Heart left ventricle (tissue), 16 donors: ENCODE measurements at places on chromosomes 6 and 20.

DNA sequence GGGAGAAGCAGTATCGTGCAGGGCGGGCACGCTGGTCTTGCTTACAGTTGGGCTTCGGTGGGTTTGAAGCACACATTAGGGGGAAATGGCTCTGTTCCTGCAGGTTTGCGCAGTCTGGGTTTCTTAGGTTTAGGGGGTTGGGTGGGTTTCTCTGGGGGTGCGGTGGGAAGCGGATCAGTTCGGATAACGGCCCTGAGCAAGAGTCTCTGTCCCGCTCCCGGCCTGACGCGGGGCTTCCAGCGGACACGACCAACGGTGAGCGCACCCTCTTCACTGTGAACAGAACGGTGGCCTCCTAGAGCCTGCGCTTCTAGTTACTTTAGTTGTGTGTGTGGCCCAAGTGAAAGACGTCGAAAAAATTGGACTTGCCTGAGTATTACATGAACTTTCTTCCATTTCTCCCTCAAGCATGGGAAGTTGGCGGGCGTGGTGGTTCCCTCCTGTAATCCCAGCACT lies 635 bp upstream of the ELOVL2 start:
- no peak for DNase-seq

GRCh38 chr6:120648713-120649112 lies 685.6 kb downstream of the TBC1D32 start:
- DNase-seq = no peak

GRCh38 chr6:7786214-7786661 lies 60.3 kb downstream of the BMP6 start:
- DNase-seq = no peak

DNA sequence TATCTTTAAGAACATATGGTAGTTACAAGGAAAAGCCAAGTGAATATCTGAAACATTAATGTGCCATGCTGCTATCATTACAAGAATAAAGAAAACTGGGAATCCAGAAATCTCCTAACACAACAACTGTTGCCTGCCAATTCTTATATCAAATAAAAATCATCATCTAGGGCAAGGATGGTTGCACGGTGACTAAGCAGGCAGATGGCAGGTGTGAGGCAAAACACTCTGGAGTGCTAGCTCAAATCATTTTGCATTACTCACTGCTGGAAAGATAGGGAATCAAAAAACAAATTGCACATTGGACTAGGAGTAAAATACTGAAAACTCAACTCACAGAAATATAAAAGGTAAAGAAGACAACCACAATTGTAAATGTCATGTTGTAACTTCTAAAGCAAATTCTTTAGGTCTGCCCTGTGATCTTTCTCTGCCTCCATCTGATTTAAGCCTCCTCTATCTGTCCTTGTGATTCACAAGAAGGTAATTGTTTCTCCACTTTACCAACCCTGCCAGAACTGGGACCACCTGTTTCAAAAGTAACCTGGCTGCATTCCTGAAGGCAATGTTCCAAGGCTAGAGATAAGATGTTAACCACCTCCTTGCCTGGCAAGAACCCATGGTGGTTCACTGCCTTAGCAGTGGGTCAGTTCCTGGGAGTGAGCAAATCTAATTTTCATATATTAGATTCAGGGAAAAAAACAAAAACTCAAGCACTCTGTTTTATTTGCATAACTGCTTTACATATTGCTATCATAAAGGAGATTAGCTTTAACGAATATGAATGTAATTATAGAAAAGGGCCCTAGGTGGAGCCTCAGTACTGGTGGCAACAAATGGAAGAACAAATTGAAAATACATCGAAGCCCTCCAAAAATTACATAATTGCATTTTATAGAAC lies 33.1 kb upstream of the LCA5 start:
- DNase-seq = no peak

GRCh38 chr20:1757606-1758512 lies 100.3 kb upstream of the SIRPG start:
- no peak for DNase-seq

DNA sequence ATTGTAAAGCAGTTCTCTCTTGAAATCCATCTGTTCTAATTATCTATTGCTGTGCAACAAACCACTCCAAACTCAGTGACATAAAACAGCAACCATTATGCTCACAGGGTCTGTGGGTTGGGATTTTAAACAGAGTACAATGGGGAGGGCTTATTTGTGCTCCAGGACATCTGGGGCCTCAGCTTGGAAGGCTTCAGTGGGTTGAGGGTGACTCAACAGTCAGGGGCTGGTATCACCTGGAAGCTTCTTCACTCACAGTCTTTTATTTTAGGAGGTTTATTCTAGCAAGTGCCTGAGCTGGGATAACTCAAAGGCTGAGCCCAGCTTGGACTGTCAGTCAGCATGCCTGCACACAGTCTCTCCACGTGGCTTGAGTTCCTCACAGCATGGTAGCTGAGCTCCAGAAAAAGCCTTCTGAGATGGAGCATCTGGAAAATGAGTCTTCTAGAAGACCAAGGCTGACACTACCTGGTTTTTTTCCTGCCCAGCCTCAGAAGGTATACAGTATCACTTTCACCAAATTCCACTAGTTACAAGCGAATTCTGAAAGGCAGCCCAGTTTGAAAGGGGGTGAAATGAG lies 234.6 kb upstream of the ID4 start:
- DNase-seq = no peak
